ENCODE measurements at places on chromosomes 12 and 14.

GRCh38 chr12:116443821-116444589 lies 115.2 kb upstream of the MAP1LC3B2 start:
- DNase-seq: no peak

GRCh38 chr12:114681116-114681871 lies 2.7 kb downstream of the TBX3 start:
- no peak for DNase-seq

DNA sequence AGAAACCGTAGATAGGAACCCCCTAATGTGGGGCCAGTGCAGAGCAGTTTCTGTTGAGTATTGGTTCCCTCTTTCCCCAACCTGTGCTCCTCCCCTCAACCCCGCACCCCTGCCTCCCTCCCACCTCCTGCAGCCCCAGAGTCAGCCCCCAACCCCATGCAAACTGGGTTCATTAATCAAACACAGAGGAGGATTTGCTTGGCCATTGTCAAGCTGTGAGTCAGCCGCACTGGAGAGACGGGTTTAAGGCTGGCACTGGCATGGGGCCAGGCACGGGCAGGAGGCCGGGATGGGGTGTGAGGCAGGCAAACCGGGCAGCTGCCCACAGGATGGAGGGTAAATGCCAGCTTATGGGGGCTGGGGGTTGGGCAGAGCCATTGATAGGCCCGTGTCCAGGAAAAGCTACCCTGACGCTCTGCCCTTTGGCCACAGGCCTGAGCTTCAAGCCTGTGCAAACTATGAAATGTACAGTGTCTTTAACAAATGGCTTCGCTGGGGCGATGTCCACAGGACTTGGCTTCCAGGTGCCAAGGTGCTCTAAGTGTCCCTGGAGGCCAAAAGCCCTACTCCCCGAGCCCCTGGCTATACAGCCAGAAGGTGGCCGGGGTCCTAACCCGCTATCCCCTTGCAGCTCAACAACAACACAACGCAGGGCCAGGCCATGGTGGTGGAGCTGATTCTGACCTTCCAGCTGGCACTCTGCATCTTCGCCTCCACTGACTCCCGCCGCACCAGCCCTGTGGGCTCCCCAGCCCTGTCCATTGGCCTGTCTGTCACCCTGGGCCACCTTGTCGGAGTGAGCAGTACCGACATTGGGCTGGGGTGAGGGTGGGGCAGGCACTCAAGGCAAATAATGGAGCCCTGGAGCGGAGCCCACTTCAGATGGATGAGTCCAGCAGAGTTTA lies 1.4 kb downstream of the AQP5 start:
- DNase-seq: no peak

DNA sequence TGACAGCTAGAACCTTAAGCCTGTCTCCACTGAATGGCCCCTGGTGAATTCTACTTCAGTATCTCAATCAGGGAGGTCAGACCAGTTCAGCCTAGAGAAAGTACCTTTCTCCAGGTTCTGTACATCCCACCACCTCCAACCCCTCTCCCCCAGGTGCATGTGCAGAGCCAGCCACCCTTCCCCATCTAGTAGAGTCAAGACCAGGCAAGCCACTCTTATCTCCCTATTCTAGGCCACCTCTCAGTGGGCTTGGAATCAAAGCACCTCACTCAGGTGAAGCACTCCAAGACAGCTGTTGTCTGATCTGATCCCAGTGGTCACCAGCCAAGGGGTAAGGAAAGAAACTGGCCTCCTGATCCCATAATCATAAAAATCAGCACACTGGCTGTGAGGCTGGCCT lies 340.9 kb downstream of the BCL11B start:
- no peak for DNase-seq

GRCh38 chr12:108622421-108622820 lies 11.3 kb downstream of the SELPLG start:
- no peak for DNase-seq

- DNase-seq: no peak
Measured at GRCh38 chr14:41505491-41505890, 101.2 kb upstream of the LRFN5 start.

Measured in T-helper 2 cell (primary cell).